T-helper 17 cell (primary cell): ENCODE measurements at places on chromosomes 2 and 18.

DNA sequence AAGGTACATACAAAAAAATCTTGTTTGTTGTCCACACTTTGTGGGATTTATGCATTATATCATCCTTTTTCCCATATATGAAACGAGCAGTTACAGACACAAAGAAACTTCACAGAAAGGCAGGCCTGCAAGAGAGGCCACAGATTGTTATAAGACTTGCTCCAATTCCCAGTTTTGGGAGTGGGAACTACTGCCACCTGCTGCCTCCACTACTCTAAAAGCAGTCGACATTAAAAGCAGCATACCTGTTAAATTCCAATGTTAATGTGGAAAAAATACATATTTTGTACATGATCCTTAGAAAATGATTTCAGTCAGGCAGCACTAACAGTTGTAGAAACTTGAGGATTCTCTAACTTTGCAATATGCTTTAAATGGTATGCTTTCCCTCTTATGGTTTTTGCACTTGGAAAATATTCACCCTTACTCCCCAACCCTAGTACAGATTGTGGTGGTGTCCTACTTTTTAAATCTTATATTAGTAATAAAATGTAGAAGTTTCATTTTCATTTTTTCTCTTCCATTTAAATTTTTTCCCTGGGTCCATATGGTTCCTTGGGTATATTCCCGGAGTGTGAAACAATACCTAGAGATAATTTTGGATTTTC lies 37.9 kb downstream of the SLC38A11 start:
- no peak for DNase-seq

- DNase-seq: no peak
Observed at GRCh38 chr2:49988276-49988675, 834.0 kb upstream of the FSHR start.

GRCh38 chr2:172447811-172448493 lies 20.6 kb downstream of the ITGA6 start:
- no peak for DNase-seq

DNA sequence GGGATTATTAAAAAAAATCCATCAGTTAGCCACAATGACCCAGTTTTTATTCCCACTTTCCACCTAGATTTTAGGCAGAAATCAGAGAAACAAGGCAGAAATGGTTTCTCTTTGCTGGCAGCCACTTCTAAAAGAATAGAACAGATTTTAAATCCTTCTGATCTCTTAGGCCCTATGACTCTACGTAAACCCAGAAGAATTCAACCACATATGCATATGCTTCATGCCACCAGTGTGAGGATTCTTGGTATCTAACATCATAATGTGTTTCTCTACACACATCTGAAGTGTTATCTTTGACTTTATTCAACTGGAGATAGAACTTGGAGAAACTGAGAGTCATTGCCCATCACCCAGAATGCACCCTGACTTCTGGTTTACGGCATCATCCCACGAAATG lies 128.7 kb upstream of the TANK start:
- no peak for DNase-seq

GRCh38 chr18:13720847-13721246 lies 5.5 kb downstream of the FAM210A start:
- DNase-seq: no peak

DNA sequence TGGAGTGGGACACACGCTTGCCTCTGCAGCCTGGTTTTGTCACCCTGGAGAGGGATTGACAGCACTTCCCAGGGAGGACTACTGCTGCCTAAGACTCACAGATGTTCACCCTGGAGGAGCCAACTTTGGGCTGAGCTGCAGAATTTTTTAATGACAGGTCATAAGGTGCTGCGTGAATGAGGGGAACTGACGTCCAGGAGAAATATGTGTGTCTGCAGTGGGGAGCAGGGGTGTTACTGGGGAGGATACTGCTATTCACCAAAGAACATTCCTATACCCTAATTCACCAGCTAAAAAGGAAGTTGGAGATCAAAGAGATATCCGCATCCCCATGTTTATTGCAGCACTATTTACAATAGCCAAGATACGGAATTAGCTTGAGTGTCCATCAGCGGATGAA lies 144.4 kb downstream of the MGAT5 start:
- DNase-seq: no peak

DNA sequence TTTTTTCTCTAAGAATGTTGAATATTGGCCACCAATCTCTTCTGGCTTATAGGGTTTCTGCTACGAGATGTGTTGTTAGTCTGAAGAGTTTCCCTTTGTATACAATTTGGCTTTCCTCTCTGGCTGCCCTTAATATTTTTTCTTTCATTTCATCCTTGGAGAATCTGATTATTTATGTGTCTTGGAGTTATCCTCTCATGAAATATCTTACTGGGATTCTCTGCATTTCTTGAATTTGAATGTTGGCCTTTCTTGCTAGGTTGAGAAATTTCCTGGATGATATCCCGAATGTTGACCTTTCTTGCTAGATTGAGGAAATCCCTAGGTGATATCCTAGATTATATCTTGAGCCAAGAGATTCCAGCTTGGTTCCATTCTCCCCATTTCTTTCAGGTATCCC lies 125.6 kb downstream of the SLC5A7 start:
- no peak for DNase-seq

DNA sequence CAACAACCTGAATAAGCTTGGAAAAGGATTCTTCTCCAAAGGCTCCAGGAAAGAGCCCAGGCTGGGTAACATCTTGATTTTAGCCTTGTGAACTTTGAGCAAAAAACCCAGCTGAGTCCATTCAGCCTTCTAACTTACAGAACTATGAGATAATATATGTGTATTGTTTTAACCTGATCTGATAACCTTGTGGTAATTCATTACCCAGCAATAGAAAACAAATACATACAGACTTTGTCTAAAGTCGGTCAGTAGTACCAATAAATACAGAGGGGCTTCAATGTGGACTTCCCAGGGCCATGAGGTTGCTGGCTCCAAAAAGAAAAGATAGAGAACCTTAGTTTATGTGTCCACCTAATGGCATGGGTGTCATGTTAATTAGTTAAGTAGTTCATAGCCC lies 191.8 kb downstream of the KCNH7 start:
- no peak for DNase-seq

- no peak for DNase-seq
Observed at GRCh38 chr2:40118622-40119021, 333.3 kb downstream of the SLC8A1 start.

DNA sequence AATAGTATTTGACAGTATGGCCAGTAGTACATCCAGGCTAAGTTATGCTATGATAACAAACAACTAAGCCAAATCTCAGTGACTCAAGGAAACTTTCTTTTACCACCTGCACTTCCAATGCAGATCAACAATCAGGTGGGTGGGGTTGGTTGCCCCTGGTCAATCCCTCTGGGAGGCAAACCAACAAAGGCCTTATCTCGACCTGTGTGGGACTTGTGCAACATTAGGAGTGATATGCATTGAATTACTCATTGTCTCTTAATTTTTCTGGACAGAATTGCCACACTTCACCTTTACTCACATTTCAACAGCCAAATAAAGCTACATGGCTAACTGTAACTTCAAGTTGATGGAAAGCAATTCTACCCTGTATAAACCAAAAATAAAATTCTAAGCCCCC lies 1049.3 kb upstream of the CDH2 start:
- DNase-seq: no peak

DNA sequence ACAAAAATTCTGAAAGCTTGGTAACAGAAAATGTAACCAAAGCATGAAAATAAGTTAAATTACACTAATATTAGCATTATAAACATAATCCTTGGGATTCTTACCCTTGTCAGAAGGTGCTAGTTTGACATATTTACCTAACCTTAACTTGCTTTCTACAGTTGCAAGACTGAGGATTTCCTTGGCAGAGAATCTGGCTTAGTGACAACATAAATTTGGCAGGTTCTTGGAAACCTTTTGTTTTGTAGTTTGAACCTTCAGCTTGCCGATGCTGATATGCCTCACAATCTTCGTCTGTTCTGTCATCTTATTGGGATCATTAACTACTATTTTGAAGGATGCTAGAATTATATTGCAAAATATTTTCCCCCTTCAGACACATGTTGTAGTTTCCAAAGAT lies 3.4 kb downstream of the XIRP2 start:
- no peak for DNase-seq

GRCh38 chr2:236173729-236174607 lies 5.8 kb upstream of the GBX2 start:
- no peak for DNase-seq

DNA sequence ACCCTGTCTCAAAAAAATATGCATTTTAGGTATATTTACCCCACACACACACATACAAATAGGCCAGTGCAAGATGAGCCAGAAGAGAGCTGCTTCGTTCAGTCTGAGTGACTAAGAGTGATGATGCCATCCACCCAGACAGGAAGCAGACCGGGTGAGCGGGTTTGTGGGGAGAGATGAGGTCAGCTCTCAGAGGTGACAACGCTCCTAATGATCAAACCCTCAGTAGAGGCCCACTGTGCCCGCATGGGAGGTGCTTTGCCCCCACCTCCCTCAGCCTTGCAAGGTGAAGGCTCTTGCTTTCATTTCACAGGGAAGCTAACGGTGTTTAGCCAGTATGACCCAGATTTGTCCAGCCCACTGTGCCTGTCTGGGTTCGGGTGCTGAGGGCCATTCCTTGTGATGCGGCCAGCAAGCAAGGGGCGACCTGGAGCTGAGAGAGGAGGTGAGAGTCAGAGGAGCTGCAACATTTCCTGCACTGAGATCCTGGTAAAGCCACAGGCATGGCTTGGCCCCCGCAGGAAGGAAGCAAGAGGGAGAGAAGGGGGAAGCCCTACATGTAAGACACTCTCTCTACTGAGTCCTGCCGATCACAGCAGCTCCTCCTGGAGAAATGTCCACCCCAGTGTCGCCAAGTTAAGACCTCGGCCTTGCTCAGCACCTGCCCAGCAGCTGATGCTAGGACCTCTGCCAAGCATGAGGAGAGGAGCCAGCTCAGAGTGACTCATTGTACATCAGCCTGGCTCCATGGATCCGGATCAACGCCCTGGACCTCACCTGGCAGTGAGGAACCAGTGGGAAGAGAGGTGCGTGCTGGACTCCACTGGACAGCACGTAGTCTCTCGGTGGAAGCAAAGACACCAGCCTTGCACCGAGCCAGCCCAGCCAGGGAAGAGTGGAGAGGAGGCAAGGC lies 37.0 kb downstream of the NIFK start:
- peak; percentile 65 for DNase-seq

DNA sequence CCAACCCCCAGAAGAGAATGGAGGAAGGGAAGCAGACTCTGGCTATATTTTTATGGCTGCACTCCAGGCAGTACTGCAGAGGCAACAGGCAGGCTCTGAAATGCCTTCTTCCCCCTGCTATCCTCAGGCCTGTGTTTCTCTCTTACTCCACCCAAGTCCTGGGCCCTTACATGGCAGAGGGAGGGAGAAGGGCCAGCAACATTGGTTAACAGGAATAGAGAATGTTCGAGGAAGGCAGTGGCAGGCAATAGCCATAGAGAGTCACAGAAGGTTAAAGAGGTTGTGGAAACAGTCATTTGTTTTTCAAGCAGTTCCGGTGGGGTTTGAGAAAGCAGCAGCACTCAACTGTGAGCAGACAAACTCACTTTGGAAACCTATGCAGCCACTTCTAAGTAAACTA lies 15.1 kb upstream of the DARS1 start:
- no peak for DNase-seq

- no peak for DNase-seq
Observed at GRCh38 chr2:187658952-187659525, 104.8 kb upstream of the TFPI start.

GRCh38 chr2:178913049-178913441 lies 105.8 kb upstream of the TTN start:
- no peak for DNase-seq

GRCh38 chr2:227872676-227873075 lies 1.2 kb downstream of the DAW1 start:
- no peak for DNase-seq
